ENCODE measurements at places on chromosomes 3 and 15. TPM values are rescaled to one million over a fixed set of nuclear protein-coding genes. Genes with fewer than 3 reads are reported as not detected.

The GP9 gene
- total RNA-seq = not detected

GRCh38 chr3:31960793-31961431 is 20.1 kb downstream of the OSBPL10 start:
- DNase-seq = no peak
- H3K27ac ChIP-seq = no peak overlapping the region
- peaks cover 14% of the 10 kb centered on the region for H3K4me1 ChIP-seq
- no peaks in the 10 kb centered on the region for H3K36me3 ChIP-seq
- H3K27me3 ChIP-seq = peaks cover 5% of the 10 kb centered on the region
- no peak overlapping the region for H3K4me3 ChIP-seq

DNA sequence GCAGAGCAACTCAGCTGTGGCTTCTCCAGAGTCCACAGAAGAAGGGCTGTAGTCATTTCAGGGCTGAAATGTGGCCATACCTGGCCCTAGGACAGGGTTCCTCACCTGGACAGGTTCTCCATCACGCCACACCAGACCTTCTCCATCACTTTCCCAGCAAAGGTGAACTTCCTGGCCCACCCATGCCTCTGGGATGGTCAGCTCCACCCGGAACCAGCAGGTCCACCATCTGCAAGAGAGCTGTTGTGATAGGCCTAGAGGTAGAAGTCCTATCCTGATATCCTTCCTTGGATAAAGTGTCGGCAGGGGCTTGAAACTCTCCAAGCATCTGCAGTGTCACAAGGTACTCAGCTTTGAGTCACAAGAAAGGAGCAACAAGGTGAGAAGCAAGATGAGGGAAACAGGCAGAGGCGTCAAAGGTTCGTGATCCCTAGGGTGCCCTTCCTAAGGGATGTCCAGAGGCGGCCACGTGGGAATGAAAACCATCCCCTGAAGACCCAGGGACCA is 948 bp downstream of the MAN2C1 start:
- H3K27me3 ChIP-seq = no peaks in the 10 kb centered on the region
- peaks cover 36% of the 10 kb centered on the region for H3K36me3 ChIP-seq
- peak overlapping the region; percentile 95 for H3K27ac ChIP-seq
- no peak for DNase-seq
- peaks cover 31% of the 10 kb centered on the region for H3K4me1 ChIP-seq

DNA sequence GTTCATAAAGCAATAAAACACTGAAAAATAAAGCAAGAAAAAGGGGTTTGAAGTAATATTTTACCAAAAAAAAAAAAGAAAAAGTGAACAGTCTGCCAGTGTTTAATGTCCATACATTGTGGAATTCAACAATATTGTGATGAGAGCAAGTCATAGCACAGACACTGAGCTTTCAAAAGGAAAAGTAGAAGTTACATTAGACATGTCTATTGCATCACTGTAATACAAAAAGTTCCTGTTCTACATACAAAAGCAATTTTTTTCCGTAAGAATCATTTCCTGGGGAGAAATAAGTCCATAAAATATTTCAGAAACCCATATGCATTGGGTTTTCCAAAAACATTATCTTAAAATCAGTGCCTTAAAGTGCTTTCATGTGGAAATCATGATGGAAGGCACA is 11.8 kb upstream of the HDC start:
- no peak overlapping the region for H3K4me3 ChIP-seq
- H3K27ac ChIP-seq = no peak overlapping the region
- H3K4me1 ChIP-seq = no peaks in the 10 kb centered on the region
- no peak for DNase-seq

GRCh38 chr3:37673401-37673800 is 188.3 kb upstream of the CTDSPL start:
- H3K27ac ChIP-seq = no peak overlapping the region
- H3K4me1 ChIP-seq = no peaks in the 10 kb centered on the region
- peaks cover 8% of the 10 kb centered on the region for H3K27me3 ChIP-seq
- no peaks in the 10 kb centered on the region for H3K36me3 ChIP-seq

All from activated CD4-positive, alpha-beta T cell treated with anti-CD3 and anti-CD28 coated beads, Interleukin-2, amount 10 ng/mL, durations not matched to agents 7 days and 5 days (primary cell).